ENCODE measurements at places on chromosomes 16 and 17.

- peak; percentile 75 for DNase-seq
Observed at GRCh38 chr17:7464081-7464480, 15.3 kb downstream of the ZBTB4 start.

DNA sequence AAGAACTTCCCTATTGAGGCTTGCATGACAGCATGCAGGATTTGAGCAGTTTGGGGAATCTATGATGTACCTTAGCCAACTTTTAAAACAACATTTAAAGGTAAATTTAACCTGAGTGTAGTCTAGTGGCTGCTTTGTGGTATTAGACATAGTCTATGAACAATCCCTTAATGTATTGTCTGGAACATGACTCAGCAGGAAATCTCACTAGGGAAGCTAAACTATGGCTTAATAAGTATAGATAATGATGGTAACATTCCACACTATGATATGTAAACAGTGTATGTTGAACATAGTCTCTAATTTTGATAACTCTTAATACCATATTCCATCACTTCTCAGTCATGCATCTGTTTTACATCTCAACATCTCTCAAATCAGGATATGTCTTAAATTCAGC, 52.1 kb upstream of the SLC12A3 start:
- peak; percentile 80 for DNase-seq

GRCh38 chr17:3852561-3852960, 6.5 kb upstream of the NCBP3 start:
- DNase-seq, result no peak

DNA sequence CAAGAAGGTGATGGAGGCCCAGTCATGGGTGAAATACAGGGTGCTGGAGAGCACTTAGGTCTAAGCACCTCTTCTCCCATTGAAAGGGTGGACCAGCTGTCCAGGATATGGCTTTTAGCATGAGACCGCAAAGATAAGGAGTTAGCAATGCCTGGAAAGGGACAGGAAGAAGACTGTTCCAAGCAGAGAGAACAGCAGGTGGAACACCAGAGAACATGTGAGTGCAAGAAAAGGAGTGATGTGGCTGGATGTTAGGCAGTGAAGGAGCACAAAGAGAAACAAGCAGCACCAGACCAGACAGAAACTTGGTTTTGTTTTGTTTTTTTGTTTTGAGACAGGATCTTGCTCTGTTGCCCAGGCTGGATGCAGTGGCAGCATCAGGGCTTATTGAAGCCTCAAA, 45.4 kb upstream of the CCL1 start:
- no peak for DNase-seq

GRCh38 chr16:64240586-64240985, 881.3 kb downstream of the CDH11 start:
- no peak for DNase-seq

DNA sequence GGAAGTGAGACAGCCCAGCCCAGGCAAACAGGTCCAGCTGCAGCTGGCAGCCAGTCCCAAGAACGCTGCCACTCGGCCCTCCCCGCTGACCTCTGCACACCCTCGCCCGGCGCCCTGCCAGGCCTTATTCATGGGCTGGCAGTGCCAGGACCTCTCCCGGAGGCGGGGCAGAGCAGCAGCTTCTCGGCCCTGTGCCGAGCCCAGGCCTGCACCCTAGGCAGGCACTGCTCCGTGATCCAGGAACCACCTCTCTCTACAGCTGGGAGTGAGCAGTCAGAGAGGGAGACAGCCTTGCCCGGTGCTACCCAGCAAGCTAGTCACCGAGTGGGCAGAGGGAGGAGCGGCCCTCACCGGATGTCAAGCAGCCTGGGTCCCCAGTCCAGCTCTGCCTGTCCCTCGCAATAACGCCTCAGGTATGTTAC, 79.9 kb upstream of the CBX4 start:
- peak; percentile 38 for DNase-seq

- DNase-seq, result no peak
Observed at GRCh38 chr17:37327341-37328090, 48.3 kb upstream of the C17orf78 start.

GRCh38 chr17:65334406-65334805, 197.2 kb downstream of the RGS9 start:
- DNase-seq, result peak; percentile 31

DNA sequence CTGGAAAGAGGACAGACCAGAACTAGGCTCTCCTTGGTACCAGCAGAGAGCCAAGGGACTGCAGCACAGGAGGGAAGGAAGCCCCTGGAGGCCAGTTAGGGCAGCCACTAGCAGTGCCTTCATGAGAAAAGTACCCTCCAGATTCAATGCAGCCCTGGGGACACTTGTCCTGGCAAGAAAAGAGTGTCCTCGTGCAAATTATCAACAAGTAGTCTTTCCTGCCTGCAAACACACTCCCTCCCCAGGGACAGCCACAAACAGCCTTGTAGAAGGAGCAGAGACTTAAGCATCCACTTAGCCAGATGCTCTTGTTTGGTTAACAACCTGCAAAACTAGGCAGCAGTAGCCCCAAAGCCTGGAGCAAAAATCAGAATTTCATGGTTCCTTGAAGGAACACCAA, 24.3 kb downstream of the CENPV start:
- DNase-seq, result no peak

GRCh38 chr16:26987597-26988010, 79.1 kb upstream of the C16orf82 start:
- DNase-seq, result no peak

DNA sequence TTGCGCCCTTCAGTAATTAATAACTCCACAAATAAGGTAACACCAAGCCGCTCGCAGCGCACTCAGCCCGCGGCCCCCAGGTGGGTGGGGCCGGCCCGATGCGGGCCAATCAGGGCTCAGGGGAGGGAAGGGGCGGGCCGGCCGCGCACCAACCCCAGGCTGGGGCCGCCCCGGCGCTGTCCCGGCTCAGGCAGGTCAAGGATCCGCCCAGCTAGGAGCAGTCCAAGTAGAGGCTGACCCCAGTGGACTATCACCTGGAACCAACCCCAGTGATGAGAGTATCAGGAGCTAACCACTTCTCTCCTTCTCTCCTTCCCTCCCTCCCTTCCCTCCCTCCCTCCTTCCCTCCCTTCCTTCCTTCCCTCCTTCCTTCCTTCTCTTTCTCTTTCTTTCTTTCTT, 110.8 kb downstream of the C16orf78 start:
- no peak for DNase-seq

GRCh38 chr16:83245061-83245460, 562.7 kb upstream of the HSBP1 start:
- no peak for DNase-seq

- DNase-seq, result no peak
Observed at GRCh38 chr16:86457501-86458148, 52.7 kb upstream of the FOXF1 start.

DNA sequence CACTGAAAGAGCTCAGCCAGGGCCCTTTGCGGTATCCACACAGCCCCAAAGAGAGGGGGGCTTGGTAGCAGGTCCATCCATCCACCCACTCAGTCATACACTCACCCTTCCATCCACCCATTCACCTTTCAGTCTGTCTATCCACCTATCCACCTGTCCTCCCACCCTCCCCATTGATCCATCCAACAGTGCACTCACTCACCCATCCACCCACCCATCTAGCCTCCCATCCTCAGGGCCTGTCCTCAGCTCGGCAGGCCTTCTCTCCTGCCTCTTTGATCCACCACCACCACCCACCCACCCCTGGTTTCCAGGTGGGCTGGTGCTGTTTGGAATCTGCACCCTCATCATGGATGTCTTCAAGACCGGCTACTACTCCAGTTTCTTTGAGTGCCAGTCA, 1.2 kb downstream of the OTOP2 start:
- no peak for DNase-seq

DNA sequence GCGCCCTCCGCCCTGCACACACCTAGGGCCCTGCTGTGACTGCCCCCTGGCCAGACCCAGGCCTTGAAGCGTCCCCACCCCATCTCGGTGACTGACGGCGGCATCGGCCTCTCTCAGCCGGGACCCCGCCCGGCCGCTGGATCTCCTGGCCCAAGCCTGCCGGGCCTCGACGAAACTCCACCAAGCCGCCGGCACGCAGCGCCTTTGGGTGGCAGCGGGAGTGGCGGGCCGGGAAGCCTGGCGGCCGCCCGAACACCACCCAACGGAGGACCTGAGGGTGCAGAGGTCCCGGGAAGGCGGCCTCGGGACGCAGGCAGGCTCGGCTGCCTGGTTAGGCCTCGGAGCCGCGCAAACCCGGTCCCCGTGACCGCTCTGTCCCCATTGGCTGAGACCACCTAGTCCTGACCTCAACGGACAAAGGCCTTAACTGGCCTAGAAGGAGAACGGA, 12.0 kb upstream of the TMEM97 start:
- no peak for DNase-seq

GRCh38 chr16:48105456-48105855, 50.3 kb downstream of the ABCC12 start:
- DNase-seq, result no peak

DNA sequence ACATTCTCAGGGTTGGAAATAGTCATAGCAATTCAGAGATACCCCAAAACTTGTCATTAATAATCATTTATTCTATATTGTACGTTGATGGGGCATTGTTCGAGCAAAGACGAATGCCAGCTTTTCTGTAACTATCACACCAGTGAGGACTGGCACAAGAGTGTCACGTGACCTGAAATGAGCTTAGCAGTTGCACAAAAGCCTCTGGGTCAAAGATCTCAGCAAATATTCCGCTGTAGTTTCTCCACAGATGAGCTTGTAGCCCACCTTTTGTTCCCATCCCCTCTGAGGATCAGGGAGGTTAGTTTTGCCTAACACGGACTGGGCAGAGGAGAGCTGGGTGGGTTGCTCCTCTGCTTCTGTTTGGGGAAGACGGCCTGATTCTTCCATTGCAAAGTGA, 18.2 kb downstream of the IRX3 start:
- DNase-seq, result no peak

DNA sequence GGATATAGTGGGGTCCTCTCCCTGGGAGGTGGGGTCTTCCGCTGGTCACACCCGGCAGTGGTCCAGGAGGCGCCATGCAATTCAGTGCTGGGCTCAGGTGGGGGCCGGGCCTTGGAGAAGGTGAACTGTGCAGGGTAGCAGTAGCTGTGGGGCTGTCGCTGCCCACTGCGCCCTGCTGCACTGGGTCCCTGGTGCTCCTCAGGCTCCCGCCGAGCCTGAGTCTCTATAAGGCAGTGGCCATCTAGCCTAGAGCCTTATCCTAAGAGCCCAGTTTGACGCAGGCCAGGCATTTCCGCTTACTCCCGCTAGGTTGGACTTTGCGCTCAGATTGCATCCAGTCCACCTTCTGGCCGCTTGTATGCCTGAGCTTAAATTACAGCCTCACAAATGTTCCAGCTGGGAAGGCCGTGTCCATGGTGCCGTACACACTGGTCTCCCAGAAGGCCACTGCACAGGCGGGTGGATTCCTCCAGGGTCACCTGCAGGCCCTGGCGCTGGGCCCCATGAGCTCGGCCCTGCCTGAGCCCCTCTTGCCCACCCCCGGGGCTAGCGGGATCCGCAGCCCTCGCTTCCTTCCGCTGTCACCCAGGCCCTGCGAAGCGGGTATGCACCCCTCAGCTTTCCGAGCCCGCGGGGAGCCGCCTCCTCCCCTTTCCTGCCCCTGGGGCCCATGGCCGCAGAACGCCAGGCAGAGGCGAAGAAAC, 1762.2 kb downstream of the TP53TG3F start:
- DNase-seq, result no peak

- no peak for DNase-seq
Observed at GRCh38 chr17:52181782-52182181, 23.3 kb upstream of the CA10 start.

GRCh38 chr17:50620237-50620636, 14.4 kb upstream of the ABCC3 start:
- no peak for DNase-seq

- no peak for DNase-seq
Observed at GRCh38 chr17:34369571-34369970, 6.5 kb upstream of the CCL1 start.

DNA sequence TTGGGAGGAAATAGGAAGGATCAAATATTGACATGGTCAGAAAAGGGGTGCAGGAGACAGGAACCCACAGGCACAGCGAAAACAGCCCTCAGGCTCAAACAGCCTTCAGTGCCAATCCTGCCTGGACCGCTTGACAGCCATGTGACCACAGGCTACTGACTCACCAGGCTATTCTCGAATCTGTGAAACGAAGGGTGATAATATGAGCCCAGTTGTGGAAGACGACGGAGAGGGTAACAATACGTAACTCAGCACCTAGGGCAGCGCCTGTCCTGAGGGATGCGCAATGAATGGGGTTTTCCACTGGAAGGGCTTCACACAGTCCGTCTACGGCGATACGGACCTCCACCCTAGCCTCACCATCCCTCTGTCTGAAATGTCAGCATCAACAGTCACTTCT, 117.3 kb upstream of the RCVRN start:
- DNase-seq, result no peak

GRCh38 chr17:39939588-39940419, 12.3 kb downstream of the LRRC3C start:
- DNase-seq, result peak; percentile 71

- no peak for DNase-seq
Observed at GRCh38 chr16:67750466-67750865, 31.4 kb upstream of the GFOD2 start.

GRCh38 chr16:78389009-78389498, 289.6 kb downstream of the WWOX start:
- no peak for DNase-seq

GRCh38 chr16:64870859-64871258, 251.0 kb downstream of the CDH11 start:
- DNase-seq, result no peak

DNA sequence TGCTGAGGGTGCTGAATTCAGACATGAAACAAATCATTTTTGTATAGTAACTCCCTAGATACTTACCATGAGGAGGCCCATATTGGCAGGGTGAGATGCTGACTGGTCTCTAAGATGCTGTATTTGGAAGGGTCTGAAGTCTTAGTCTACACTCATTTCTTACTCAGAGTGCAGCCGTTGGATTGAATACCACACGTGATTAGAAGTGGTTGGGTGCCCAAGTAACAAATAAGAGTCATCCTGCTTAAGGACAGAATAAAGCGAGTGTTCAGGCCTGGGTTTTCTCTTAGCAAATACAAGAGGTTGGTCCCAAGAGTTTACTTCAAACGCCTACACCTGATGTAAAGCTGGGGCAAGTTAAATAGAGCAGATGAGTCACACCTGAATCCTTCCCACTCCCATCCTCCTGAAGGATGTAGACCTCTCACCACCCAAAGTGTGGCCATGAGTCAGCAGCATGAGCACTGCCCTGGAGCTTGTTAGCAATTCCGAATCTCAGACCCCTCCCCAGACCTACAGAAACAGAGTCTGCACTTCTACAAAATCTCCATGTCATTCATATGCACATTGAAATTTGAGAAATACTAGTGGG, 284.6 kb upstream of the CDH5 start:
- DNase-seq, result peak; percentile 96

DNA sequence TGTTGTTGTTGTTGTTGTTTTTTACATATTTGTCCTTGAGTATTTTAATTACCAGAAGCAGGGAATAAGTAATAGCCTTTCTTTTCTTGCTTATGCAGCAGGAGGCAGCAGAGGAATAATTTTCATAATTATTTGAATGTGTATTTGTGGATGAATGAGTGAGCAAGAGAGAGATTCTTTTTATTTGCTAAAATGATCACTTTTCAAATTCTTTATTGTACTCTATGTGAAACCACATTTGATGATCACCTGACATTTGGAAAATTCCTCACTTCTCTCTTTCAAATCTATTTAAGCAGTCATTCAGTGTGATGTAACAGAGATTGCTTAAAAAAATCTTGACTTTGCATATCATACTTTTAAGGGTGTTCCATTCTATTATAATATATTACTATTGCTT, 223.6 kb downstream of the BCAS3 start:
- peak; percentile 15 for DNase-seq
